Neural progenitor cell (in vitro differentiated cells): ENCODE measurements at places on chromosomes 7 and 10. TPM values are rescaled to one million over a fixed set of nuclear protein-coding genes. Genes with fewer than 3 reads are reported as not detected.
A peak's percentile ranks its signal among the peaks of the same experiment; 100 is the strongest.

Gene LDB1
- 46.4 and 79.2 TPM in 2 replicates for total RNA-seq

DNA sequence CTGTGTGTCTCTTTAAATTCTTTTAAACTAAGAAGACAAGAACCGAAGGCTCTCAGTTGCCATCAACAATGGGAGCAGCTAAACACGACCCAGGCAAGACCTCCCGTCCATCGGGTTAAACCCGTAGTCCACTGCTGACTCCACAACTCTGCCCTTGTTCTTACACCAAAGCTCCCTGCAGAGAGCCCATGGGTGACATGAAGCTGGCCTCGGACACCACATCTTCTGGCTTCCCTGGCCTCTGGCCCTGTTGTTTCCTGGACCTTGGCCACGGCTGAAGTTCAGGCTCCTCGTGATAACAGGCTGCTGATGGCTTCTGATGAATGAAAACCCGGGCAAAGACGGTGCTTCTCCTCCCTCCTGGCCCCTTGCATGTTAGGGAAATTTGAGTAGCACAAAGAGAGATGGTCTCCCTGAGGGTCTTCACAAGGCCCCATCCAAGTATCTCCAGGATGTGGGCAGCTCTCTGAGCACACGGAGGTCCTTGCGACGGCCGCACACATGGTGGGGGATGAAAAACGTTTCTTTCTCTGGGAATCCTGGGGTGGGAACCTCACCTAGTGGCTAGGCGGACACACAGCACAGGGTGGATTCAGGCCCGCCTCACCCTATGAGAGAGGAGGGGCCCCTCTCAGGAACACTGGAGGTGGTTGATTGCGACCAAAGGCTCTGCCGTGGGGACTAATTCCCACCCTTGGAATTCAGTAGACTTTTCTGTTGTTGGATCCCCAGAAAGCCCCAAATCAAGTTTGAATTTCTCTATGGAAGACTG, 271.1 kb downstream of the ADARB2 start:
- no peaks in the 10 kb centered on the region for H3K27me3 ChIP-seq
- H3K4me1 ChIP-seq = peaks cover 14% of the 10 kb centered on the region
- H3K36me3 ChIP-seq = no peaks in the 10 kb centered on the region

- DNase-seq = no peak
- no peaks in the 10 kb centered on the region for H3K27me3 ChIP-seq
- no peak overlapping the region for H3K4me3 ChIP-seq
These were observed 42.3 kb downstream of the TEX36 start for GRCh38 chr10:125640653-125641052.

DNA sequence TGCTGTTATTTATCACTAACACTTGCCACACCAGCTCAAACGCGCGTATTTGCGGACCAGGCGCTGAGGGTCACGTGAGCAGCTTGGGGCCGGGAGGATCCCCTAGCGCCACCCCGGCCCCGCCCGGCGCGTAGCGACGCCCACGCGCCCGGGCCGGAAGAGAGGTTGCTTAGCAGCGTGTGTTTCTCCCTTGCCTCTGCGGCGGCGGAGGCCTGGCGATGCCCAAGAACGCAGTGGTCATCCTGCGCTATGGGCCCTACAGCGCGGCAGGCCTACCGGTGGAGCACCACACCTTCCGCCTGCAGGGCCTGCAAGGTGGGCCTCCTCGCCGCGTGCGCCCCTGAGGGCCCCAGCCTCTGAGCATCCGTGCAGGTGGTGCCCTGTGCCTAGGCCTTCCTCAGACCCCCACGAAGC, at the start of gene C10orf53:
C10orf53 (plus strand) TSS at position 172 of the 414 bp plus-strand sequence; CDS start at position 219, 47 bp downstream.
- peak within 1 kb of the TSS; percentile 55 for H3K4me3 ChIP-seq
- H3K27me3 ChIP-seq = peaks cover 80% of the 10 kb centered on the region
- no peaks in the 10 kb centered on the region for H3K36me3 ChIP-seq
- H3K4me1 ChIP-seq = peaks cover 9% of the 10 kb centered on the region
- H3K27ac ChIP-seq = no peak within 1 kb of the TSS
- peak; percentile 89 for DNase-seq

Gene TMEM196
- total RNA-seq = not detected in 2 replicates

GRCh38 chr10:109588259-109588658, 335.1 kb downstream of the XPNPEP1 start:
- no peaks in the 10 kb centered on the region for H3K27me3 ChIP-seq
- no peak overlapping the region for H3K4me3 ChIP-seq
- DNase-seq = peak; percentile 32
- H3K27ac ChIP-seq = no peak overlapping the region

- no peaks in the 10 kb centered on the region for H3K36me3 ChIP-seq
- H3K4me1 ChIP-seq = no peaks in the 10 kb centered on the region
- H3K27me3 ChIP-seq = no peaks in the 10 kb centered on the region
These were observed 291.7 kb downstream of the THSD7A start for GRCh38 chr7:11540271-11540761.
